ENCODE measurements at places on chromosomes 7 and 10.

DNA sequence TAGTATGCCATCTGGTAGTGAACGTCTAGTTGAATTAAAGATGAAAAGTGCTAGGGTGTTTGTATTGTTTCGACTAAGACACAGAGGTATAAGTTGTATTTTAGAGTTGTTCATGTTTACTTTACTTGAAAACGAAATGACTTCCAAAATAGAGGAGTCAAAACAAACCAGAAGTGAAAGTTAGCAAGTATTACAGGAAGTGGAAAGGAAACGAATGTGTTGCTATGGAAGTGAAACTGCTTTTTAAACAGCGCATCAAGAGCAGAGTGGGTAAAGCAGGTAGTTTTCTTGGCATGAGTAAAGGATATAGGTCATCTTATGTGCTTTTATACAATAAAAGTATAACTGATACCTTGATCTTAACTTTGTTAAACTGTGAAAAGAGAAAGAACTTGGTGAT is 20.0 kb upstream of the GALNTL5 start:
- DNase-seq = no peak

- no peak for DNase-seq
Observed at GRCh38 chr7:44440577-44441078, 49.8 kb downstream of the NUDCD3 start.

DNA sequence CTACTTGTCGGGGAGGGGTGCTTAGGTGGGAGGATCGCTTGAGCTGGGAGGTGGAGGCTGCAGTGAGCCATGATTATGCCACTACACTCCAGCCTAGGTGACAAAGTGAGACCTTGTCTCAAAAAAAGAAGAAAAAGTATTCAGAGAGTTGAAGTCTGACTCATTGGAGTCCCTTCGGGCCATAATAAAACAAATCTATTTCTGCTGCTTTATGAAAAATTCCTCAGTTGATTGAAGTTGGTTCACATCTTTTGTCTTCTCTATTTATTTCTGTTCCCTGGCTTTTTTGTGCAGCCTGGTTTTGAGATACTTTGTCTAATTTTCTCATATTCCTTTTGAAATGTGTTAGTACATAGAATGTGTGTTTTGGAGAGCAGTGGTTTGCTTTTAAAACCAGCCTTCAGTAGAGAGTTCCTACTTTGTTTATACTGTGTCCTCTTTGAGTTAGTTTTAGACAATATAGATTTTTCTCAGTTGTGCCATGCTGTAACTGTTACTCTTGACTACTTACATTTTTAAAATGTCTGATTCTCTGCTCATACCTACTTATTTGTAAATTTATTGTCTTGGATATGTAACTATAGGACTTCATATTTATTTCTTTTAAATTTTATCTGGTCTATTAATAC is 36.7 kb downstream of the LUC7L2 start:
- DNase-seq = no peak

GRCh38 chr10:69506834-69507713 is 55.8 kb downstream of the TSPAN15 start:
- DNase-seq = no peak

DNA sequence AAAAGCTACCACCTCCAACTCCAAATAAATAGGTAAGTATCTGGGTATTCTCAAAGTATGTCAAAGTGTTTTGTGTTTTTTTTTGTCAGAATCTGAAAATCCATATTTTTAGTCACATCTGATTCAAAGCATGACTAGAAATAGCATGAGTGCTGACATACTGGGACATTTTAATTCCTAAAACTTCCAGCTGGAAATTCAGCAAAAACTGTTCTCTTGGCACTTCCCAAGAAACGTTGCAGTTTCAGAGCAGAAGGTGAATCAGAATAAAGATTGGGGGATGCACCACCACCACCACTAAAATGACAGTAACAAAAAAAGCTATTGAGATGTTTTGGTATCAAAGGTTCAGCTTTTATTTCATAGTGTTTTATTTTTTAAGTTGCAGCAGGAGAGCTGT is 724.6 kb upstream of the CELF2 start:
- DNase-seq = no peak

- no peak for DNase-seq
Observed at GRCh38 chr10:74842301-74842954, 16.0 kb downstream of the KAT6B start.

GRCh38 chr10:23198940-23199767 is 7.0 kb downstream of the PTF1A start:
- DNase-seq = no peak

GRCh38 chr7:47714669-47715607 is 133.0 kb upstream of the TNS3 start:
- no peak for DNase-seq

GRCh38 chr10:133461027-133461426 is 7.3 kb downstream of the SCART1 start:
- DNase-seq = no peak

- no peak for DNase-seq
Observed at GRCh38 chr10:11113156-11113555, 95.5 kb downstream of the CELF2 start.

GRCh38 chr7:154931906-154932305 is 71.0 kb downstream of the PAXIP1 start:
- DNase-seq = no peak

DNA sequence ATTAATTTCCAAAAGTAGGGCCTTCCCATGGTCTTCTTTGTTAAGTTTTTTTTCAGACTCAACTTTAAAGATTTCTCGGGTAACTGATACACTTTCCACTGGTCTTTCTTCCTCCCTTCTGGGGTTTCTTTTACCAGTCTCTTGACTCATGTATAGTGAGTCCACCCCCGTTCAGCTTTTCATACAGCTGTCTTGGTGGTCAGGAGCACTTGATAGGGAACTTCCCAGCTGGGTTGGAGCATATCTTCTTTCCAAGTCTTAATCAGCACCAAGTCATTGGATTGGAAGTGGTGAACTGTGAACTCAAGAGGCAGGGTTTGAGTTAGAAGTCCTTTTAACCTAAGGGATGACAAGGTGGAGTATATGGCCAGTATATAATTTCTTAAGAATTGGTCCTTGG is 29.2 kb upstream of the ELOVL3 start:
- no peak for DNase-seq

GRCh38 chr10:63164166-63164623 is 31.1 kb downstream of the NRBF2 start:
- DNase-seq = no peak

DNA sequence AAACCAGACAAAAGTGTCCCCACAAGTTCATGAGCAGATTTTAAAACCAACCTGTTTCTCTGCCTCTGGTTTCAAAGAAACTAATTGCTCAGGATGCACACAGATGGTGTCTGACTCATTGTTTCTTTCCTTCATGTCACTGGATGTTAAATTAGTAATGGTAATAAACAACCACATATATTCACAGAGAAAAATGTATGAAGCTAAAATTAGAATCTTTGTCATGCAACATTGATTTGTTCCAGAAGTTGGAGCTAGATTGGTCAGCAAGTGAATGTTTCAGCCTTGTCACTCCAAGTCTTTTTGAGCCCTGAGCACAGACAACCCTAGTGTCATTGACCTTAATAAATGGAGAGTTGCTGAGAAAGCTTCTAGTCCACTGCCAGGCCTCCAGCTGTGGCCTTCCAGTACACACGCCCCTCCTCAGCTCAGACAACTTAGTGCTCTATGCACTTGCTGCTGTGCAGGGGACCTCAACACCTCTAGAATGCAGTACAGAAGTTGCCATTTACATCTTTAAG is 175.9 kb downstream of the CCDC71L start:
- no peak for DNase-seq

DNA sequence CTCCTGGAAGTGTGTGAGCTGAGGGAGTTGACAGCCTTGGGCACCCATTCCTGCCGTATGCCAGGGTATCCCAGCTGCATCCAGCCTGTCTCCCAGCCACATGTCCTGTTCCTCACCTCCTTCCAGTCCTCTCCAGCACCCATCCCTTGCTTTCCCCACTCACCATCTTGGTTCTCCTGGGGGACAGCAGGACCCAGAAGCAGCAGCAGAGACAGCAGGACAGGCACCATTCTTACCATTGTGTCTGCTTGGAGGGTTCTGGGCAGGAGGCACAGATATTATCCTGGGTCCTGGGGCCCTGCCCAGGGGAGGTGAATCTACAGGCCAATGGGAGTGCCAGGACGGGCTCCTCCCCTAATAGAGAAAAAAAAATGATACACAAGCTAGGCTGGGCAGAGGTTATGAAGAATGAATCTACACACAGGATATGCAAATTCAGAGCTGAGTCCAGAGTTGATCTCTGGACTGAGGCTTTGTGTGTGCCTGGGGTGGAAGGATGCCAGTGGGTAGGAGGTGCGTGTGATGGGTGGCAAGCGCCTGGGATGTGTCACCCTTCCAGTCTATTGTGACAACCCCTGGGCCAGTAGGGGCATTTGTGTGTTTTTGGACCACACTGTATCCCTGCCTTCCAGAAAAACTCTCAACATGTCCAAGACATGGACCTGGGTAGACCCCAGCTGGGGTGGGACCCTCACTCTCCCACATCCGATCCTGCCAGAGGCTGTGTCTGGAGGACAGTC is at the start of gene AZGP1:
TSS of gene AZGP1 (minus strand) at position 250 of the 740 bp plus-strand sequence. CDS start at position 239, 11 bp downstream.
- DNase-seq = no peak

GRCh38 chr7:55441002-55441401 is 75.9 kb downstream of the LANCL2 start:
- no peak for DNase-seq

- DNase-seq = no peak
Observed at GRCh38 chr7:5406957-5407945, 16.4 kb downstream of the TNRC18 start.

GRCh38 chr10:82572744-82573143 is 697.8 kb downstream of the NRG3 start:
- DNase-seq = no peak

DNA sequence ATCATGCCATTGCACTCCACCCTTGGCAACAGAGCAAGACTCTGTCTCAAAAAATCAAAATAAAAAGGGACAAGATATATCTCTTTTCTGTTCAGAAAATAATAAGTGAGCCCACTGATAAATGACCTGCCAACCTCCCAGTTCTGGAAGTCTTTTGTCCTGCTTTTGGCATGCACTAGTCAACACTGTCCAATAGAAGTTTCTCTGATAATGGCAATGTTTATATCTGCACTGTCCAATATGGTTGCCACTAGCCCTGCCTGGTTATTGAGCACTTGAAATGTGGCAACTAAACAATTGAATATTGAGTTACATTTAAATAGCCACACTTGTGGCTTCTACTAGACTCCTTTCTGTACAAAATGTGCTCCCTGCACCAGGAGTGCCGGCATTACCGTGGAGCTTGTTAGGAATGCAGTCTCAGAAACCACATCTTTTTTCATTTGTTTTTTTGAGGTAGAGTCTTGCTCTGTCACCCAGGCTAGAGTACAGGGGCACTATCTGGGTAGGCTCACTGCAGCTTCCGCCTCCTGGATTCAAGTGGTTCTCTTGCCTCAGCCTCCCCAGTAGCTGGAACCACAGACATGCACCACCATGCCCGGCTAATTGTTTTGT is 229.7 kb downstream of the CACNB2 start:
- DNase-seq = no peak

DNA sequence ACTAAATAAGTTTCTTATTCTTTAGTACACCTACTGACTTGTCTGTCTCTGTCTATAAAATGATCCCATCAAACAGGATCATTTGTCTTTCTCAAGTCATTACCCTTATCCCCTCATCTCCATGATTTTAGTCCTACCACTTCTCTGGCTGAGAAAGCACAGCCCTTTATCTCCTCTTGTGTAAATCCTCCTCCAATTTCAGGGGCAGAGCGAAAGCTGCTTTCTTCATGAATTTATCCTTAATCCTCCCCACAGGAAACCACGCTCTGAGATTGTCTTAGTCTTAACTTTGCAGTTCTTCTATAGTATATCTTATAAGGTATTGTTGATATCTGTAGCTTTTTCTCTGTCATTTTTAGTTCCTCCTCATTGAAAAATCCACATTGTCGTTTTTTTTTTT is 239.7 kb upstream of the PLXDC2 start:
- DNase-seq = no peak

DNA sequence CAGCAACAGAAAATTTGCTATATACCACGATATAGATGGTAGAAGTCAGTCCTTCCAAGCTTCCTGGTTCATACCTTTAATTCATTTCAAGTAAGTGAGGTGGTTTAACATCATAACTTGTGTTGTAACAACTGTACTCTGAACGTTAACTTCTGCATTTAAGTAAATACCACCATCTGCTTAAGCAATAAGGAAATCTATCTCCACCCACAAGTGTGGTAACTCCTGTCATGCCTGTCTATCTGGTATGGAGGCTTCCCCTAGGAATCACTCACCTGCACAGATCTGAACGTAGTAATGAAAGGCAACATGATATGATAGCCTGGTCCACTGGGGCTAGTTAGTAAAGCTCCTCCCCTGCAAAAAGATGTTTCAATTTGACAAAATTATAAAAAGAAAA is 2.3 kb downstream of the ERLIN1 start:
- DNase-seq = no peak

DNA sequence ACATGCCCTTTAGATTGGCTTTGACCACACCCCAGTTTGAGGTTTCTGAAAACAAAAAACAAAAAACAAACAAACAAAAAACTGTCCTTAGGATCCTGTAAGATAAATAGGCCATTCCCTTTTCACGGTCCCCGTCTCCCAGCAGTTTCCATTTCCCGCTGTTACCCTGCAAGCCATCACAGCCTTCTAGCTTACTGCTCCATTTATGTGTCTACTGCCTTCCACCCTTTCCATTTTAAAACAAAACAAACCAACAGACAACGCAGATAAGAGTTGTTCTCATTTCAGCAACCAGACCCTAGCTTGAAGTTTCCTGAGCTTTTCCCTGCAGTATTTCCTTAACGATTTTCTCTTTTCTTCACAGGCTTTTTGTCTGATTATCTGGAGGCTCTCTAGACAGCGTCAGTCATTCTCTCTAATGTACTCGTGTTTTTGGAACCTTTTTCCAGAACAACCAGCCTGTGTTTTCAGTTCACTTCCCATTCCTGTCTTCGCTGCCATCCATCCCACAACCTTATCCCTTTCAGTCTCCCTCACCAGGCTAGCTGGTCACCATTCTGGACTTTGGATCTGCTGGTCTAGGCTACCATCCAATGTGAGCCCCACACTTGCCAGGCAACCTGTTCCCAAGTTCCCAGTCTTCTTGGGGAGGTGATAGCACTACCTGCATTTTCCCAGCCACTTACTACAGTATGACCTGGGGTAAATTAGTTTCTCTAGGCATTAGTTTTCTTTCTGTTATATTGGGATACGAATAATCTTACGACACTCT is 317.3 kb upstream of the FZD1 start:
- no peak for DNase-seq

GRCh38 chr10:125411724-125412123 is 251.4 kb upstream of the CTBP2 start:
- no peak for DNase-seq

All from stimulated activated CD8-positive, alpha-beta memory T cell treated with anti-CD3 and anti-CD28 coated beads, Interleukin-2, amount 100 ng/mL, for 1 hour (primary cell).